ENCODE measurements at places on chromosomes 12 and 14.

DNA sequence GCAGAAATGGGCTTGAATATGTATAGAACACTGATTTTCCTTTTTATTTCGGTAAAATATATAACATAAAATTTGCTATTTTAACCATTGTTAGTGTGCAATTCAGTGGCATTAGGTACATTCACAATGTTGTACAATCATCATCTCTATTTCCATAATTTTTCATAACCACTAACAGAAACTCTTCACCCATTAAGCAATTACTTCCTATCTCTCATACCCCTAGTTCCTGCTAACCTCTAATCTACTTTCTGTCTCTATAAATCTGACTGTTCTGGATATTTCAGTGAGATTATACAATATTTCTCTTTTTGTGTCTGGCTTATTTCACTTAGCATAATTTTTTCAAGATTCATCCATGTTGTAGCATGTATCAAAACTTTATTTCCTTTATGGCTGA lies 8.9 kb upstream of the RNF212B start:
- DNase-seq, result no peak

GRCh38 chr12:104620837-104621531 lies 164.2 kb downstream of the CHST11 start:
- DNase-seq, result no peak

- no peak for DNase-seq
These were observed 24.3 kb downstream of the SYNDIG1L start for GRCh38 chr14:74401504-74402241.

GRCh38 chr12:51465491-51465890 lies 40.9 kb downstream of the SLC4A8 start:
- DNase-seq, result no peak

DNA sequence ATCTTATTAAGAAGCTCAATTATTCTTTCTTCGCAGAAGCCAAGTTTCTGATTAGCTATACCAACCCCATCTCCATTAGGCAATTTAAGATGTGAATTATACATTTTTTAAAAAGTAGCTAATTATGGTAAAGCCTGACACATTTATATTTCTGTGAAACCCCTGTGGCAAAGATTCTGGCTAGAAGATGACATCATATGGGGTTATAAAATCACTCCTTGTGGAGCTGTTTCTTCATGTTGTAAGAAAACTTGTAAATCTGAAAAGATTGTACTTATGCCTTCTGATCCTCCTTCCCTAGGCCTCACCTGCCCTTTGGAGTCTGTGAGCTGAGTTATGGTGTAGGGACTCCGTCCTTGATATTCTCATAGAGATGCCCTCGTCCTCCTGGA lies 78.1 kb downstream of the CHST11 start:
- DNase-seq, result no peak

DNA sequence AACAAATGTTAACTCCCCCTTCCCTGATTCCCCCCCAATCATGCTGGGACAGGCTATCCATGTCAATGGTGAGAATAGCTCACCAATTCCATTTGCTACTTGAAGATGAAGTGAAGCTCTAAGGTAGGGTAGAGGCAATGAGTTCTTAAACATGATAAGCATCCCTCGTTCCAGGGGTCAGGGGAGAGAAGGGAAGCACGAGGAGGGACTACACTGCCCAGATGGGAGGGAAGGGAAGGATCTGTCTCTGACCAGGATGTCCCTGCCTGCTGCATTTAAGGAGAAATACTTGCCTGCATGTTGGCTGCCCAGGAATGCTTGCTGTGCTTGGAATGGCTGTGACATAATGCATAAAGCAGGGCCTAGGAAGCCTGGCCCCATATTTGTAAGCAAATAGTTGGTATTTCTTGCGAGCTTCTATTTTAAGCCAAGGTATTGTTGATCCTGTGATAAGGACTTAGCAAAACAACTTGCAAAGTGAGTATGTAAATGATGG lies 155.1 kb downstream of the CEP83 start:
- no peak for DNase-seq

GRCh38 chr12:31507966-31508365 lies 83.0 kb downstream of the DENND5B start:
- DNase-seq, result no peak

GRCh38 chr12:4283512-4284255 lies 10.1 kb downstream of the CCND2 start:
- no peak for DNase-seq

DNA sequence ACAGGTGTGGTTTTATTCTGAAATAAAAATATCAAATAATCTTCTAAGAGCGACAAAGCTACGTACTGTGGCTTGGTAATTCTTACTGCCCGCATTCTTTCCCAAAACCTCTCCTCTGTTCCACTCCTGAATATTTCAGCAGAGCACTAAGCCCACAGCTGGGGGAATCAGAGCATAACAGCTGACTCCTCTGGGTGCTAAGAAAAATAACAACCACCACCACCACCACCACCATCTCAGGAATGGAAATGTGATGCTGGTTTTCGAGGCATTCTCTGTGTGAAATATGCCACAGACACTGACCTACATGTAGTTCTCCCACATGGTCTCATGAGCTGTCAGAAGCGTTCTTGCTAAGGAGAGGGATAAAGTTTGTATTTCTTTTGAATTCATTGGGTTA lies 183.7 kb downstream of the BMP4 start:
- no peak for DNase-seq

- no peak for DNase-seq
These were observed 142.9 kb downstream of the SAMD4A start for GRCh38 chr14:54709867-54710266.

DNA sequence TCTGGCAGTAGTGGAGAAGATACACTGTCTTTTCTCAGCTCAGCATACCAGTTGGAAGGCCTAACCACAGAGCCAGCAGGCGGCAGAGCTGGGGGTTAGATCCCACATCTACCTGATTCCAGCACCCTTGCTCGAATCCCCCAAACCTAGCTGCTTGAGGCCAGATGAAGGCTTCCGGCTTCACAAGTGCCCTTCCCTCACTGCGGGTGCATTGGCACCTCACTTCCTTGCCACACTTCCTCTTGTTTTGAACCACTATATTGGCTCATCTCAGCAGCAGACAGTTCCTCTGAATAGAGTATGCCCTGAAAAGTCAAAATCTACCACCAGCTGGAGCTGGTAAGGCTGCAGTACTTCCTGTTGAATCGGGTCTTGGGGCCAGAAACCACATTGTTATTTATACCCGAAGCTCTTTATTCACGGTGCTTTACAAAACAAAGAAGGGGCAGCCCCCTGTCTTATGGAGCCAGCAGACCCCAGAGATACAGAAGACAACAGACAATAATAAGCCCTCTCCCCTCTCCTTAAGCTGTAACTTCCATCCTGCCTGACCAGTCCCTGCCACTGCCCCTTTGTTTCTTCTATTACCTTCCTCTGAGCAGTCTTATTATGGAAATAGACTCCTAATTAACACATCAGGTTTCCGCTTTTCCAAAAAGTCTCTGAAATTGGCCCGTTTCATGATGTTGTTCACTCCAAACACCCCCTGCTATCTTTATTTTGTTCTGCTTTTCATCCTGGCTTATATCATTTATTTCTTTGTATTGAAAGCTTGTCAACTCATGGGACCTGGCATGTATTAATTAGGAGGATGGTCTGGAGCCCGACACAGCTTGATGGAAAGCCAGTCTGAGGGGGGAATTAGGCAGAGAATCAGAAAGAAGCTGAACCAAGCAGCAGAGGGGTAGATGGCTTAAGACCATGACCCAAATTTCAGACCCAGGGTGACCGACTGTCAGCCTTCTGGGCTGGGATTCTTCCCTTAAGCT lies 233.5 kb downstream of the EFCAB11 start:
- DNase-seq, result no peak

- DNase-seq, result no peak
These were observed 136.1 kb upstream of the CCND2 start for GRCh38 chr12:4137441-4137840.

DNA sequence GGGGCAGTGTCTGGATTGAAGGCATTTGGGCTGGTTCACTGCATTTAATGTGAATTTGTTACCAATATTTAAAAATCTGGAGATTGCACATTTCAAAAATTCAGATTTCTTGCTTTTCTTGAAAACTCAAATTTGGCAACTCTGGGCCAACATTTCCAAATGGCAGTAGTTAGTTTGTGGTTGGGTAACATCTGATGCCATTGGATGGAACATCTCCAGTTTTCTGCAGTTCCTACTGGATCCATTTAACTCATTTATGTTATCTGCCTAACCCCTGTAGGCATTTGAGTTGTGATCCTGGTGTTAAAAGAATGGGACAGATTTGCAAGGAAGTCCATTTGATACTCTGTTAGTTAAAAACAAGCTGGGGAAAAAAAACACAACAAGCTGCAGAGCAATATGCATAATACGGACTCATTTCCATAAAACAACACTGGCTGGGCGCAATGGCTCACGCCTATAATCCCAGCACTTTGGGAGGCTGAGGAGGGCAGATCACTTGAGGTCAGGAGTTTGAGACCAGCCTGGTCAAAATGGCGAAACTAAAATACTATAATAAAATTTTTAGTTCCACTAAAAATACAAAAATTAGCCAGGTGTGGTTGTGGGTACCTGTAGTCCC lies 7.9 kb downstream of the EIF2B2 start:
- DNase-seq, result no peak

GRCh38 chr14:105023144-105023543 lies 2.3 kb upstream of the CDCA4 start:
- DNase-seq, result no peak

GRCh38 chr14:67994531-67994930 lies 175.0 kb downstream of the RAD51B start:
- no peak for DNase-seq

DNA sequence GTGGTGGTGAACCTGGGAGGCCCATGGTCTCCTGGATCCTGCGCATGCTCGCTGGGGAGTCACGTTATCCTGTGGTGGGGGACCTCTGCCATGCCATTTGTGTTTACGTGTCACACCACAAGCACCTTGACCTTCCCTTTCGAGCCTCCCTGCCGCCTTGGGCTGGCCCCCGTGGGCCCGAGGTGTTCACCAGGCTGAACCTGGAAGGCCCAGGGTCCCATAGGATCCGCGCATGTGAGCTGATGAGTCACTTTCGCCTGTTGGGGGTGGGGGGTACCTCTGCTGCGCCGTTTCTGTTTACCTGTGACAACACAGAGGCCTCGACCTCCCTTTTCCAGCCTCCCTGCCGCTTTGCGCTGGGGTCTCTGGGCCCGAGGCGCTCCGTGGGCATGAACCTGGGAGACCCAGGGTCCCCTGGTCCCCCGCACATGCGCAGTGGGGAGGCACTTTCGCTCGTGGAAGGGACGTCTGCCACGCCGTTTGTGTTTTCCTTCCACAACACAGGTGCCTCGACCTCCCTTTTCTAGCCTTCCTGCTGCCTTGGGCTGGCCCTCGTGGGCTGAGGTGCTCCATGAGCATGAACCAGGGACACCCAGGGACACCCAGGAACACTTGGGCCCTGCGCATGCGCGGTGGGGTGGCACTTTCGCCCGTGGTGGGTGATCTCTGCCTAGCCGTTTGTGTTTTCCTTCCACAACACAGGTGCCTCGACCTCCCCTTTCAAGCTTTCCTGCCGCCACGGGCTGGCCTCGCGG lies 334.1 kb downstream of the ALG10 start:
- no peak for DNase-seq

GRCh38 chr12:46744283-46744682 lies 81.5 kb downstream of the SLC38A4 start:
- DNase-seq, result no peak

- no peak for DNase-seq
These were observed 366.5 kb upstream of the OR4E1 start for GRCh38 chr14:22039938-22040780.

DNA sequence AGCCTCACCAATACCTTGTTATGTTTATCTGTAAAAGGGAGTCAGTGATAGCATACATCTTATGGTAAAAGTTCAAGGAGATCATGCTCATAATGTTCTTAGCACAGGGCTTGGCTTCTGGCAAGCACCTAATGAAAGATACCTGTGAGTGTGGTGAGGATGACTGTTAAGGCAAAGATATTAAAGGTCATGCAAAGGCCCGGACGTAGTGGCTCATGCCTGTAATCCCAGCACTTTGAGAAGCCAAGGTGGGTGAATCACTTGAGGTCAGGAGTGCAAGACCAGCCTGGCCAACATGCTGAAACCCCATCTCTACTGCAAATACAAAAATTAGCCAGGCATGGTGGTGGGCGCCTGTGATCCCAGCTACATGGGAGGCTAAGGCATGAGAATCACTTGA lies 425.9 kb upstream of the TBX3 start:
- DNase-seq, result no peak

- no peak for DNase-seq
These were observed 860.0 kb downstream of the RPS29 start for GRCh38 chr14:48726080-48726642.

DNA sequence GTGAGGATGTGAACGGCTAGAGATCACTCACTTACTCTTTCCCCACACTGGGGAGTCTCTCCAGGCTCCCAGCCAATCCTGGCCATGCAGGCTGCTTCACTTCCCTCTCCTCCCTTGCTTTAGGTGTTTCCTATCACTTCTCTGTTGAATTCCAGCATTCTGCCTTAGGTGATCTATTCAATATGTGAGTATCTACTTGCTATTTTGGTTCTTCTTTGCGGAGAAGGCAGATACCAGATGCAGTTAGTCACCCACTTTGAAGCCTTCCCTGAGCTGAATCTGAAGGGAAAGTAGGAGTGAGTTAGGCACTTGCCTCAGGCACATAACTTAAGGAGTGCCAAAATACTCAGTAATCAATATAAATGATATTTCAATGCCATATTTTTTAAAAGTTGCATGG lies 36.0 kb upstream of the FAR2 start:
- no peak for DNase-seq

Measured in NCI-H446 treated with DMSO at 0.1 percent for 48 hours (cell line).